Cortex of kidney (tissue), 1 donor: ENCODE measurements at places on chromosomes 3 and 15.

DNA sequence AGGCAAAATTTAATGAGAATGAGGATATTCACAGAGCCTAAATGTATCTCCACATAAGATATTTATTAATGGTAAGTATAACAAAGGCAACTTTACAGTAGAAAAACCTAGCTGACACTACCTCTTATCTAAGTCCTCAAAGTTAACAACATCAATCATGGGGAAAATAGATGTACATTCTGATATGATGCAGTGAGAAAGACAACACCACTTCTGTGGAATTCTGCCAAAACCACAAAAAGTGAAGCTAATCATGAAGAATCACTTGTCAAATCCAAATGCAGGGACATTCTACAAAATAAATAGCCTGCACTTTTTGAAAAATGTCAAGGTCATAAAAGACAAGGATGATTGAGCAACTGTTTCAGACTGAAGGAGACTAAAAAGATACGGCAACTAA, 27.5 kb upstream of the EOMES start:
- DNase-seq, result no peak

- no peak for DNase-seq
Observed at GRCh38 chr3:34207002-34207401, 408.6 kb downstream of the PDCD6IP start.

GRCh38 chr3:59334585-59334984, 284.8 kb upstream of the CFAP20DC start:
- DNase-seq, result no peak

- DNase-seq, result no peak
Observed at GRCh38 chr3:98561727-98562521, 30.1 kb downstream of the GPR15 start.

GRCh38 chr3:9897408-9898372, 5.0 kb upstream of the IL17RE start:
- DNase-seq, result no peak

- DNase-seq, result no peak
Observed at GRCh38 chr3:143358155-143358792, 238.7 kb downstream of the CHST2 start.

DNA sequence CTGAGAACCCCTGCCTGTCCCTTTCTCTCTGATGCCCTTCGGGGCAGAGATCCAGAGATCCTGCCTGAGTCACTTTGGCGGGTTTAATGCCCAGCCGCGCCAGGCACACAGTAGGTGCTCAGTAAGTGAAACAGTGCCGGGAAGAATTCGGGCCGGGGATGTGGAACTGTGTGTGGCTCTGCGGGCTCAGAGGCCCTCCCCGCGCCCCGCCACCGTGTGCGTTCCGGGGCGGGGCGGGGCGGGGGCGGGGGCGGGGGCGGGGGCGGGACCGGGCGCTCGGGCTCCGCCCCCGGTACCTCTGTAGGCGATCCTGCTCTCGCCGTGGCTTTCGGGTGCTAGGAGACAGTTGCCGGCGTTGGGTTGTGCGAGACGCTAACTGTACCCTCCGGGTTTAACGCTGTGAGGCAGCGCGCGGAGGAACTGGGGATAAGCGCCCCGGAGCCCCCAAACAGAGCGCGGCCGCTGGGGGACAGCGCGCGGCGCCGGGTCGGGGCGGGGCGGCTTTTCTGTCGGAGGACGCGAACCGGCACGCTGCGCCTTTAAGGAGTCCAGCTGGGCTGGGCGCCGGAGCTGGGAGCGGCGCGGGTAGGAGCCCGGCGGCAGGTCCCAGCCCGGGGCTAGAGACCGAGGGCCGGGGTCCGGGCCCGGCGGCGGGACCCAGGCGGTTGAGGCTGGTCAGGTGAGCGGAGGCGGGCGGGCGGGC, at the start of gene ABHD6:
Gene ABHD6, plus strand, starts transcription at position 555 of the 703 bp plus-strand sequence. CDS start 18,795 bp downstream, outside the sequence.
- peak; percentile 9 for DNase-seq

GRCh38 chr3:127590282-127590592, 296 bp downstream of the TPRA1 start:
- no peak for DNase-seq

- DNase-seq, result no peak
Observed at GRCh38 chr3:67382536-67382935, 271.9 kb downstream of the SUCLG2 start.

- DNase-seq, result no peak
Observed at GRCh38 chr3:185582871-185583270, 3.2 kb upstream of the SENP2 start.

DNA sequence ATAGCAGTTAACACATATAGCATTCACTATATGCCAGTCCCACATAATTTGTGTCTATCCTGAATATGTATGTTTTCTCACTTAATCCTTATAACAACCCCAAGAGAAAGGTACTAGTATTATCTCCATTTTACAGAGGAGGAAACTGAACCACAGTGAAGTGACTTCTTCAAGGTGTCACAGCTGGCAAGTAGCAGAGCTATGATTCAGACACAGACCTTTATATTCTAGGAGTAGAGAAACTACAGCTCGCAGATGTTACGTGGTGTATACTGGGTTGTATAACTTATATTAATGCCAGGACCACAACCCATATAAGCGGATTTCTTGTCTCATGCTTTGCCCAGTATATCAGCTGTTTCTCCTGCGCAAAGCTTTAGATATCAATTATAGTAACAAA, 29.5 kb upstream of the ICE2 start:
- DNase-seq, result no peak

DNA sequence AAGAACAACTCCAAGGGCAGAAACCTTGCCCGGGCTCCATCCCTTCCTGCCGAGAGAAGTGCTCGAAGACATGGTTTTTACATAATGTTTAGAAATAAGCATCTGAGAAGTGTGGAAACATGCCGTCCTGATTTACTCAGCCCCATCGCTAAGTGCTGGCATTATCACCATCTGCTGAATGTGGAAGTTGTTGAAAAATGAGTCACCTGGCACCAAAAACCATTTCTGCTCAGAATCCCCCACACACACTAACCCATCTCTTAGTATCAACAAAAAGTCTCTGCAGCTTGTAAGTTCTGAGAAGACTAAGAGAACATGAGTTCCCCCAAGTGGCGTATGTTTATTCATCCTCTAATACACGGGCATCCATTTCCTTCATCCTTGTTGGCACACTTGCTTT, 51.0 kb upstream of the ARL8B start:
- no peak for DNase-seq

DNA sequence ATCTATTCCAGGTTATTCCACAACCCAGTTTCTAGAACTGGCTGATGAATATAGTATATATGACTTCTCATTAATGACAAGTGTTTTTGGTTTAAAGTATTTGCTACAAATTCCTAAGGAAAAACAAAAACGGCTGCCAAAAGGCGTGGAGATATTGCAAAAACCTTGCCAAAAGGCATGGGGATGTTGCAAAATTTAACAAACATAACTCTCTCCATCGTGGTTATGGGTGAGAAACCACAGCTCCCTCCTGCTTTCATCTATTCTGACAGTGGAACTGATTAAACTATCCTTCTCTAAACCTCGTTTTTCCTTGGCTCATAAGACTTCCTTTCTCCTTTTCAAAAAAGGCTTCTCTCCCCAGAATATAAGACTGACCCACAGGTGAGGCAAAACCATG, 342.0 kb upstream of the PDZRN3 start:
- no peak for DNase-seq

GRCh38 chr3:144585953-144586352, 614.3 kb downstream of the DIPK2A start:
- DNase-seq, result no peak

DNA sequence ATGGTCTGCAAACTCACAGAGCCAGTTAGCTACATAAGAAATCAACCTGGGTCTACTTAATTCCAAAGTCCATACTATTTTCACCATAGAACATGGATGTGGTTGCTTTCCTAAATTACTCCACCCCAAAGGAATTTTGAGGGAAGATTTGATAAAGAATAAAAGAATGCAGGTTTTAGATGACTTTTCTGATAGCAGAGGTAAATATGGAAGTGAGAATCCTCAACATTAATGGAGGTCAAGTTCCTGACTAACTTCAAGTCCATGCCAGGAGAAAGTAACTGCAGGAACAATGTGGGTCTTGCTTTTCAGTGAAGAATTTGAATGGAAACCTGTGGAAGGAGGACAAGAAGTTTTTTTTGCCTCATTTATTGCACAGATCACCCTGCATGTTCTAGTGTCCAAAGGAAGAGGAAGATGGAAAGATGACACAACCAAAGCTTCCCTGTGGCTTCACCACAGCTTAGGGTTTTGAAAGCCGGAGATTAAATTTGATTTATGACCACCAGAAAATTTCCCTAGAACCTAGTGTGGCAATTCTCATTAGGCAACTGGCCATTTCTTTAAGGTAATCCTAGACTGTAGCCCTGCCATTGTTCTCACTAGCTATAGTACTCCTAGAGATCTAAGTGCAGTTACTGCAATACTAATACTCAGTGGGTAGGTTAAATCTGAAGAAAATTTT, 429.7 kb downstream of the RAP2B start:
- no peak for DNase-seq

DNA sequence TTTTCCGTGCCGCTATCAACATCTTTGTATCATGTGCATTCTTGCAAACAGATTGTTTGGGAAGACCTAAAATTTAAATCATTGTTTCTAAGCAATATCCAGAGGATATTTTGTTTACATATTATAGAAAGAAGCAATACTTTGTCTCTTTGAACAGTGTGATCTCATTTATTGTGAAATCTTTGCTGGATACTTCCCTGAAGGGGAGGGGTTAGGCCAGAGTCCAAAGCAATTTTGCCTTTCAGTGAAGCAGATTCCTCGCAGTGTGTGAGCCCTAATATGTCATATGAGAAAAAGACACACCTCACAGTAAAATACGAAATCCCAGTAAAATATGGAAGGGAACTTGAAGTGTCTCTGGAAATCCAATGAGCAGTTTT, 158.7 kb upstream of the SLCO3A1 start:
- no peak for DNase-seq

DNA sequence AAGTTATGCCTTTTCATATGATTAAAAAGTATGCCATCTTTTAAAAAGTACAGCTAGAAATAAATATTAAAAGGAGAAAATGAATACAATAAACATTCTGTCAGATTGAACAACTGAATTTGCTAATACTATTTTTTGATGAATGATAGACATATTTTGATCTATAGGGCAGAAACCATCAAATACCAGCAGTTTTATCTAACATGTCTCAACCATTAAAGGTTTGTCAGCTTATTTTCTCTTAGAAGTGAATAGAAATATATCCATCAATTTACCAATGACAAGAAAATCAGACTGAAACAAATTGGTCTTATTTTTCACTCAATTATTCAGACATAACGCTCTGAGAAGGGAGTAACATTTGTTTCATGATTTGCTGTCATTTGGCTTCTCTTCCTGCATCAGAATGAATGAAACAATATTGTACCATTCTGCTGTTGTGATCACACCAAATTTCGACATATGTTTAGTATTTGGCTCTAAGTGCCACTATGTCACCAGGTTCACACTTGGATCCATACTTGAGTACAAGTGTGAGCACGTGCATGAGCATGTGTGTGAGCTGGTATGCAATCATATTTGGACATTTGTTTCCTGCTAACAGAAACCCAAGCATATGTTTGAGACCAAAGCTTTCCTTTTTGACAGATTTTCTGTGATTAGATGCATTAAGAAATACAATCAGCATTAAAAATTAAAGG, 86.5 kb downstream of the THRB start:
- no peak for DNase-seq

- no peak for DNase-seq
Observed at GRCh38 chr15:73681063-73681462, 3.1 kb upstream of the CD276 start.

DNA sequence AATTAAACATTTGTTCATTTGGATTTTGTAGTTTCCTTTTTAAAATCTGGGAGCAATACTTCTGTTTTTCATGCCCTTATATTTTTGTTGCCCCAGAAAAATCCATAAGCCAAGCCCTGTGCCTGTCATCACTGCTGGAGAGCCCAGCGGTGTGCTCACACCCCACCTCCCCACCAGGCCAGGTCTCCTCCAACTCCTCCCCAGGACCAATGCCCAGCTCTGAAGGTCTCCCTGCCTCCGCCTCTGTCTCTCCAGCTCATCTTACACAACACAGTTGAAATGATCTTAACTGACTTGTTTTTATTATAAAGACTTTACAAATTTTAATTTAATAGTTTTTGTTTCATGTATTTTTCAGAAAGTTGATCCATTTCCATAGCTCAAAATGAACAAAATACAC, 66.4 kb downstream of the RHCG start:
- no peak for DNase-seq

DNA sequence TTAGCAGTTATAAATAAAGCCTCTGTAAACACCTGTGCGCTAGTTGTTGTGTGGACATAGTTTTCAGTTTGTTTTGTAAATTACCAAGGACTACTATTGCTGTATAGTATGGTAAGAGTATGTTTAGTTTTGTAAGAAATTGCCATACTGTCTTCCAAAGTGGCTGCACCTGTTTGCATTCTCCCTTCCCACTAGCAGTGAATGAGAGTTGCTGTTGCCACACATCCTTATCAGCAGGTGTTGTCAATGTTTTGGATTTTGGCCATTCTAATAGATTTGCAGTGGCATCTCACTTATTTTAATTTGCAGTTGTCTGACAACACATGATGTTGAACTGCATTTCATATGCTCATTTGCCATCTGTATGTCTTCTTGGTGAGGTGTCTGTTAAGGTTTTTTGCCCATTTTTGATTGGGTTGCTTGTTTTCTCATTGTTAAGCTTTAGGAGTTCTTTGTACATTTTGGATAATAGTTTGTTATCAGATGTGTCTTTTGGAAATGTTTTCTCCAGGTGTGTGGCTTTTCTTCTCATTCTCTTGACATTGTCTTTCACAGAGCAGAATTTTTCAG, 14.9 kb downstream of the TCAIM start:
- no peak for DNase-seq

GRCh38 chr3:30141927-30142326, 464.5 kb upstream of the TGFBR2 start:
- no peak for DNase-seq

DNA sequence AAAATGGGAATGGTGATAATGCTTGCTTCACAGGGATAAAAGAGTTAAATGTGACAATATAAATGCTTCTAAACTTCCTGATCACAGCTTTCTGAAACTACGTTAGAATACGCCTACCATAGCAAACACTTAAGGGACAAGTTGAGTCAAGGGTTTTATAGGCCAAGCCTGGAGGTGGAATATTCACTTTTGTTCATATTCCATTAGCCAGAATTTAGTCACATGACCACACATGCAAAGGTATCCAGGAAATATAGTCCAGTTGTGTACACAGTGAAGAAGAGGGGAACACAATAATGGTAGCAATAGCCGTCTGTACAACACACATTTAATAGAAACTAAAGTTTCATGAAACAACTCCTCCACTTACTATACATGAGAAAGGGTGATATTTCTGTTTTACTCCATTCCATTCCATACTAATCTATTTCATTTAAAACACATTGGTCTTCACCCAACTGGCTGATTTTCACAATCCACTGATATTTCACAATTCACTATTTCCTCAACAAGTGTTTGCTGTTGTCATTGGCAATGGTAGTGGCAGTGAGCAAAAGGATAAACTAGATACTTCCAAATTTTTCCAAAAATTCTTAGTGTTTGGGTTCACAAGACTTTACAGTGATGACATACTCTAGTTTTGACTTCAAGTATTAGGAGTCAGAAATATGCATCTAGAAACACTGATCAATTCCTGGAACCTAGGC, 270.9 kb downstream of the ERC2 start:
- DNase-seq, result no peak

- DNase-seq, result no peak
Observed at GRCh38 chr15:99279827-99280226, 28.5 kb downstream of the LRRC28 start.

GRCh38 chr15:86588413-86588812, 508.7 kb downstream of the AGBL1 start:
- DNase-seq, result no peak

GRCh38 chr15:59199626-59200465, 6.8 kb upstream of the LDHAL6B start:
- no peak for DNase-seq
